ENCODE measurements at places on chromosomes 7 and 10.

- peak; percentile 89 for DNase-seq
These were observed 9.7 kb upstream of the ZFAND2A start for GRCh38 chr7:1169409-1170368.

DNA sequence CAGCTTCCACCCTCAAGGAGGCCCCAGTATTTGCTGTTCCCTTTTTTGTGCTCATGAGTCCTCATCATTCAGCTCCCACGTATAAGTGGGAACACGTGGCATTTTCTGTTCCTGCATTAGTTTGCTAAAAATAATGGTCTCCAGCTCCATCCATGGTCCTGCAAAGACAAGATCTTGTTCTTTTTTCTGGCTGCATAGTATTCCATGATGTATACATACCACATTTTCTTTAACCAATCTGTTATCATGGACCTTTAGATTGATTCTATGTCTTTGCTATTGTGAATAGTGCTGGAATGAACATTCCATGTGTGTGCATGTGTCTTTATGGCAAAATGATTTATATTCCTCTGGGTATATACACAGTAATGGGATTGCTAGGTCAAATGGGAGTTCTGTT lies 17.0 kb downstream of the KRIT1 start:
- DNase-seq, result no peak

GRCh38 chr7:124918662-124919061 lies 11.0 kb downstream of the POT1 start:
- DNase-seq, result no peak

DNA sequence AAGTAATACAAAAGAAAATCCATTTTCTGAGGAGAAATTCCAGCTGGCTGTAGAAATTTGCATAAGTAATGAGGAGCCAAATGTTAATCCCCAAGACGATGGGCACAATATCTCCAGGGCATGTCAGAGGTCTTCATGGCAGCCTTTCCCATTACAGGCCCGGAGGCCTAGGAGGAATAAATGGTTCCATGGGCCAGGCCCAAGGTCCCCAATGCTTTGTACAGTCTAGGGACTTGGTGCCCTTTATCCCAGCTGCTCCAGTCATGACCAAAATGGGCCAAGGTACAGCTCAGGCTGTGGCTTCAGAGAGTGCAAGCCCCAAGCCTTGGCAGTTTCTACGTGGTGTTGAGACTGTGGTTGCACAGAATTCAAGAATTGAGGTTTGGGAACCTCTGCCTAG lies 182.5 kb downstream of the GPR158 start:
- DNase-seq, result no peak

- peak; percentile 77 for DNase-seq
These were observed 1.5 kb downstream of the IRF5 start for GRCh38 chr7:128939075-128939860.

DNA sequence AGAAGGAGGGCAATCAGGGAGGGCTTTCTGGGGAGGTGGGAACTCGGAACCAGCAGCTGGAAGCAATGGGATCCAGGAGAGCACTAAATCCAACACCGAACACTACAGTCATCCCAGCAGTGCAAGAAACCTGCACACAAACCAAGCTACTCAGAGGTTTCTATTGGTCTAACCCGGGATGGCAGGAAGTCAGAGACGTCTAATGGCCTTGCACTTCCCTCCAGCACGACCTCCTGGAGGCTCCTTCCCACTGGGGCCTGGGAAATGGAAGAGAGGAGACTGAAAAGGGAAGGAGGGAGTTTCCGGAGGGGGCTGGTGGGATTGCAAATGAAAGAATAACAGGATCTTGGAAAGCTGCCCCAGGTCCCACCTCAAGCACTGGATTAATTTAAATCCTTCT lies 56.3 kb downstream of the TEX36 start:
- no peak for DNase-seq

DNA sequence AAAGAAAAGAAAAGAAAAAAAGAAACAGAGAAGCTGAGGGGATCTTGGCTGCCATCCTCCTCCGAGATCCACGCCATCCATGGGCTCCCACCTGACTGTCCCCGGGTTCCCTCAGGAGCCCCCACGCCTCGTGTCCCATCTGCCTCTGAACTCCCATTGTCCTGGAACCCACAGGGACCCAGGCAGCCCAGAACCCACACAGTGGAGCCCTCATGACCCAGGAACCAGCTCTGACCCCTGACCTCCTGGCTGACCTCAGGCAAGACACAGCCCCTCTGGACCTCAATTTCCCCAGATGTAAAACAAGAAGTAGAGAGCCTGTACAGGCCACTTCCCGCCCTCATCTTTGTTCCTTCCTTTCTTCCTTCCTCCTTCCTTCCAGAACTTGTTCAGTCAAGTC lies 40.4 kb downstream of the RASGEF1A start:
- DNase-seq, result no peak

- DNase-seq, result no peak
These were observed 1.5 kb upstream of the HTR7 start for GRCh38 chr10:90859321-90859751.

DNA sequence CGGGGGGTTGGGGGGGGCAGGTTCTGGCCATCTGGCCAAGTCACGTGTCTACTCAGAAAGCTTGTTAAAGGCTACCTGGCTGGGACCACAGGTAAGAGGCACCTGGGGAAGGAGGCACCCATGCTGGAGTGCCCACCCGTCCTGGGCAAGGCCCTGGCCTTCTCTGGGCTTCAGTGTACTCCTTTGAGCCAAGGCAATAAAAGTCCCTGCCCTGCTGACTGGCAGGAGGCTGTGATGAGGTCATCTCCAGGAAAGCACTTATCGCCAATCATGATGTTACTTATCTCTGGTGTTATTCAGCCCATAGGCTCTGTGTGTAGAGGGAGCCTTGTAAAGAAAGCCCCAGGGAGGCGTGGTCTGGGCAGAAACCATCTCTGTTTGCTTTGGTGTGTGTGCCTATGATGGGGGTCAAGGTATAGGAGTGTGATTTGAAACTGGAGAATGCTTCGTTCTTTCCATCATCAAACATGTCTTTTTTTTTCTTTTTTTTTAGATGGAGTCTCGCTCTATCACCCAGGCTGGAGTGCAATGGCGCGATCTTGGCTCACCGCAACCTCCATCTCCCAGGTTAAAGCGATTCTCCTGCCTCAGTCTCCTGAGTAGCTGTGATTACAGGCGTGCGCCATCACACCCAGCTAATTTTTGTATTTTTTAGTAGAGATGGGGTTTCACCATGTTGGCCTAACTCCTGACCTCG lies 2.5 kb upstream of the CLDN4 start:
- peak; percentile 20 for DNase-seq

DNA sequence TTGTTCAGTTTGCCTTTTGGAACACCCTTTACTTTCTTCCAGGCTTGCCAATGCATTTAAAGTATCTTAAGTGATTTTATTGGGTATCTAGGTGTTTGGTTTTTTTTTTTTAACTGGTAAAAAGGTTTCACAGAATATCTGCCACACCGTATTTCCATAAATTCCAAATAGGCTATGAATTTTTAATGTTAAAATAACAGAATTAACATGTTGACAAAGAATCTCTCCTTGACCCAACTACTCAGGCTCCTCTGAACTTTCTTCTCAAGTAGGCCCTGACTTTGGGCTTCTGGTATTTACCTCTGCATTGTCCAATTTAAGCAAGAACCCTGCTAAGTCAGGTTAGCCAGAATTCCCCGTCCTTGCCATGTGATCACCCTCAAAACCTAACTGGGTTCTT lies 61.2 kb upstream of the PLA2G12B start:
- DNase-seq, result no peak

DNA sequence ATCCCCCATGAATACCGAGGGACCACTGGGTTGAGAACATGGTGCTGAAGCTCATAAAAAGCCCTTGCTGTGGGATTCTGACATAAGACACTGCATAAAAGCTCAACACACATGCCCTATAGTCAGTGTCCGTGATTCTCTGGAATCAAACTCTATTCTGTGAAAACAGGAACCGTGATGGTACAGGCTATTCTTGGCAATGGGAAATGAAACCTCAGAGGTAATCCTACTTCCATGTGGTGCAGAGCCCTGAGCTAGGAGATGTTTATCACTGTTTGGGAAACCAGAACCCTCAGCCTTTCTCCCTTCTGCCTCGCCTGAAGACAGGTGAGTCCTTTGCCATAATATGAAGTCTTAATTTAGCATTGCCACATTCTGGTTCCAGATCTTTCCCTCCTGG lies 80.8 kb upstream of the PRSS1 start:
- no peak for DNase-seq

GRCh38 chr10:129707406-129708388 lies 240.7 kb downstream of the MGMT start:
- DNase-seq, result no peak

DNA sequence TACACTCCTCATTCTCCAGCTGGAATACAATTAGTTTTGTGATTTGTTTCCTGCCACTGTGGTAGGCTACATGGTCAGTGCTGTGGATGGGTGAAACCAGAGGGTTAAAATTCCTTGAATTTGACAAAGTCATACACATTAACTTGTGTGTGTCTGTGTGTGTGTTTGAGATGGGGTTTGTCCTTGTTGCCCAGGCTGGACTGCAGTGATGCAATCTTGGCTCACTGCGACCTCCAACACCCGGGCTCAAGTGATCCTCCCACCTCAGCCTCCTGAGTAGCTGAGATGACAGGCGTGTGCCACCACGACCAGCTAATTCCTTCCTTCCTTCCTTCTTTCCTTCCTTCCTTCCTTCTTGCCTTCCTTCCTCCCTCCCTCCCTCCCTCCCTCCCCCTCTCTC lies 24.8 kb upstream of the GIMAP8 start:
- DNase-seq, result no peak

DNA sequence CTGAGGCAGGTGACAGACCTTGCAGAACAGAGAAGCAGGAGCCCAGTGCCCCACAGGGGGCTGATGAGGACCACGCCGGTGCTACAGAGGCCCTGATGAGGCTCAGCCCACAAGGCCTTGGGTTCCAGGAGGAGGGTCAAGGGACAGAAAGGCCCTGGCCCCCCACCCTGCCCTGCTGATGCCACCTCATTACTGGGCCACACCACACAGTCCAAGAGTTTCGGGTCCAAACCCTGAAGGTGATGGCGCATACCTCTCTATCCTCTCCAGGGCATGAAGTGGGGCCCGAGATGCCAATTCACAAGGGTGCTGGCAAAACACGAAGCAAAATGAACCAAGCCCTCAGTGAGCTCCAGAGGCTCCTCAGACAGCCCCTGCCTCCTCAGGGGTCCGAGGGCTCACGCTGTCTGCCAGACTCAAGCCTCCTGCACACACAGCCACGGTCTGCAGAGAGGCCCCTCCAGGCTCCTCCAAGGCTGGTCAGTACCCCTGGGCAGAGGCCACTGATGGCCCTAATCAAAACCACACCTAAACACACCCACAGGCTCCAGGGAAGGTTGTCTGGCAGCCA lies 32.3 kb downstream of the RASGEF1A start:
- no peak for DNase-seq

- peak; percentile 34 for DNase-seq
These were observed 56.5 kb upstream of the DNAJB6 start for GRCh38 chr7:157280216-157280841.

DNA sequence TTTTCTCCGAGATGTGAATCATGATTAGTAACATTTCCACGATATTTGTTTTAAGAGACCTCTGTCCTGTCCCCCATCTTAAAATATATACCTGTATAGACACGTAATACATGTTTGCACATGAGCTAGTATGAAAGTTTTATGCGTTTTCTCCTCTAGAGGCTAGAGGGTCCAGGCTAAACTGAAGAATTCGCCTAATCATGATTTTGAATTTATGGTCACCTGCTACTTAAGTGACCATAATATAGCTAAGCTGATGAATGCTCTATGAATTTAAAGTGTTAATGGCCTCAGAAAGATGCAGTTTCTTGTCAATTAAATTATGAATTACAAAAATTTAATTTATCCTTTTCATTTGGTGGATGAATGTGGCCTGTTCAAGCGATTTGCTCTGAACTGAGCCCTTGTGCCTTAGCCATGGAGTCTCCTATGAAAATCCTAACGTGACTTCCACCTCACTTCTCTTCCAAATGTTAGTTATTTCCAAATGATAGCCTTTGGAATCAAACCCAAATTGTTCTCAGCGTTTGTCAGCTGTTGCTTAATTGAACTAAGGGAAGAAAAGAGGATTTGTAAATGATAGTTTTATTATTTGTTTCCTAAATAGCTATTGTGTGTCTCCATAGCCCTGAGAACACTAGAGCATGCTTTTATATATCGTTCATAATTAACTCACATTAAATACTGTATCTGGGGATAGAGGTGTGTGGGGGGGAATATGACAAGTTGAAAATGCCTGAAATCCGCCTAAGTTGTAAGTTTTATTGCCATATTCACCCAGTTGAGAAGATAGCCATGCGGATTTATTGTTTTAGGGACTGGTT lies 2.3 kb downstream of the CELF2 start:
- DNase-seq, result no peak

DNA sequence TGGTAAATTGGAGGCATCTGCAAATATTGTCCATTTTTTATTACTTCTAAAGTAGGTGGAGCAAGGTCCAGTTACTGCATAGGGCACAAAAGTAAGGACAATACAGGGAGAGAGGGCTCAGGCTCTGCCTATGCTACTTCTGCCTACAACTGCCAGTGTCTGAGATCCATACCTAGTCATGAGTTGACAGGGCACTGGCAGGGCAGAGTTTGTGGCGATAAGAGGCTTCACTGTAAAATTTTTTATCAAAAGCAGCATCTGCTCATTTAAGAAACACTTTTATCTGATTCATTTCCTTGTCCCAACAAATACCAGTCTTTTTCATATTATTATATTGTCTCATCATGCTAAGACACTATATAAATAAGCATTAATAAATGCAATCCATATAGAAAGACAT lies 178.0 kb downstream of the LRRN3 start:
- DNase-seq, result no peak

DNA sequence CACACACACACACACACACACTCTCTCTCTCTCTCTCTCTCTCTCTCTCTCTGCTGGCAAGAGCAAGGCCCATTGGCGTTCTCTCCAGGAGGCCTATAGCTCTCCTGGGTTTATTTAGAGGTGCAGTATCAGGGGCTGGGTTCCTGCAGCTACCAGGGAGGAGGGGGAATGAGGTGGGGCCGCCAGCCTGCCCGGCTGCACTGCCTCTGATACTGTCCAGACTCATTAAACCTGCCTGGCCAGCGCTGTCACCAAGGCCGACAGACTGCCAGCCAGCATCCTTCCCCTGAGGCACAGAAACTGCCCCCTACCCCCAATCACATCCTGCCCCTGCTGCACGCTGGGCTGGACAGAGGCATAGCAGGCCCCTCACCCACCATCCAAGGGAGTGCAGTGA lies 4.3 kb downstream of the PRRT4 start:
- DNase-seq, result no peak

GRCh38 chr7:127946111-127946510 lies 85.1 kb downstream of the LRRC4 start:
- no peak for DNase-seq

DNA sequence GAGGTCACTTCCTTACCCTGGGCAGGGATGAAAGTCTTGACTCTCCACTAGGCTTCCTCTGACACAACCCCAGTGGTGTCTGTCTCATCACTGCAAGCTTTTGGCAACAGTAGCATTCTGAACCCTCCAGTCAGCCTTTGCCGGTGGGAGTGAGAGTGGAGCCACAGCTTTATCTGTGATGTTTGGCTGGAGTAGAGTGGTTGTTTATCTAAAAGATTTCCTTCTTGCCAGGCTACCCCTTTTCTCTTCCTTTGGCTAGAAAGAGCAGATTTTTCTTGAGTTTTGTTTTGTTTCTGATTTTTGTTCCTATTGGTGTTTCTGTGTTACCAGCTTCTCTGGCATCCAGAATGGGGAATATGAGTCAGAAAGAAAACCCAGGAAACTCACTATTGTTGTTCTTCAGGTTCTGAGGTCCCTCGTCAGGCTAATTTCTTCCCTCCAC lies 98.9 kb upstream of the KIF5B start:
- no peak for DNase-seq

- no peak for DNase-seq
These were observed 7.5 kb upstream of the AGR3 start for GRCh38 chr7:16889305-16889704.

Measured in GM13976 (cell line).